Nephron progenitor cell (in vitro differentiated cells): ENCODE measurements at places on chromosomes 7 and 10.

DNA sequence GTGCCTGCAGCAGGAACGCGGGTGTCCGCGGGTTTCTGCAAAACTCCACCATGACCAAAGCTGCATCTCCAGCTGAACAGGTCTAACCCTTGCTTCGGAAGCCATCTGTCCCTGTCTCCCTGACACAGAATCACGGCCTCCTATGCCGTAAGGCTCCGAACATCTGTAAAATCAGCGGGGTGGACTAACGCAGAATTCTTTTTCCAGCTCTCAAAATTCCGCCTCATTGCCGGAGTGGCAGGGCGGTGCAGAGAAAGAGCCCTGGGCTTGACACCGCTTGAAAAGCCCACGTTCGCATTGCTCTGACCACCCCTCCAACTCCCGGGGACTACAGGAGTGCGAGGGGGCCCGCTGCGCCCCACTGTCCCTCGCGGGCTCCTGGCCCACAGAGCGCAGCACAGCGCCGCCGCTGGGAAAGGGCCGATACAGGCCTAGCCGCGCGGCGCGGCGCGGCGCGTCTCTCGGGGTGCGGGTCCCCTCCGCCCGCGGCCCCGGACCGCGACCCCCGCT lies 409 bp downstream of the DNMBP start:
- no peak for DNase-seq

DNA sequence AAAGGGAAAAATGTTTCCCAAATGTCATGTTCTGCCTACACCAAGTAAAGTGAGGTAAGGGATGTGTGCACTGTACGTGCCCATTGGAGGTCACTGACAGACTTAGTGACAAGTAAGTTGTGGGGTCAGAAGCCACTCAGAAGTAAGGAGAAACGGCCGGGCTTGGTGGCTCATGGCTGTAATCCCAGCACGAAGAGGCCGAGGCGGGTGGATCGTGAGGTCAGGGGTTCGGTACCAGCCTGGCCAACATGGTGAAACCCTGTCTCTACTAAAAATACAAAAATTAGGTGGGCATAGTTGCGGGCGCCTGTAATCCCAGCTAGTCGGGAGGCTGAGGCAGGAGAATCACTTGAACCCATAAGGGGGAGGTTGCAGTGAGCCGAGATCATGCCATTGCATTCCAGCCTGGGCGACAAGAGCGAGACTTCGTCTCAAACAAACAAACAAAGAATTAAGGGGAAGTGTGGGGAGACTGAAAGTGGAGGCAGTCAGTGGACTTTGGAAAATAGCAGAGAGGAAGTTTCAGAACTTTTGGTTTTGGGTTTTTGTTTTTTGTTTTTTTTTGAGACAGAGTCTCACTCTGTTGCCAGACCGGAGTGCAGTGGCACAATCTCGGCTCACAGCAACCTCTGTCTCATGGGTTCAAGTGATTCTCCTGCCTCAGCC lies 114.8 kb downstream of the WDFY4 start:
- no peak for DNase-seq

DNA sequence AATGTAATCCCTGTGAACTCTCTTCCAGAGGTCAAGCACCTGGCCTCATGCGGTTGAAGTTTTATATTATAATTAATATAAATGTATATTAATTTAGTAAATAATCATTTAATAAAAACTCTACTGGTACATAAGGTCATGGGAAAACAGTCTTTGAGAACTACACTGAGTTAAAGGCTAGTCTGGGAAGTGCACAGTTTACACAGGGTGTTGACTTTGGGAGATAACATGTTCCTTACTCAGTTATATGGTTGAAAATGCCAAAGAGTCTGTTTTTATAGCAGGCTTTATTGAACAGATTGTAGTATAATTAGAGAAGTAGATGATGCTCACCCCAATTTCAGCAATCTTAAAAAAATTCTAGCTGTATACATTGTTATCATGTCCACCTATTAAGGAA lies 735.9 kb downstream of the GATA3 start:
- no peak for DNase-seq

GRCh38 chr10:48523212-48523819 lies 81.6 kb downstream of the ARHGAP22 start:
- peak; percentile 50 for DNase-seq

DNA sequence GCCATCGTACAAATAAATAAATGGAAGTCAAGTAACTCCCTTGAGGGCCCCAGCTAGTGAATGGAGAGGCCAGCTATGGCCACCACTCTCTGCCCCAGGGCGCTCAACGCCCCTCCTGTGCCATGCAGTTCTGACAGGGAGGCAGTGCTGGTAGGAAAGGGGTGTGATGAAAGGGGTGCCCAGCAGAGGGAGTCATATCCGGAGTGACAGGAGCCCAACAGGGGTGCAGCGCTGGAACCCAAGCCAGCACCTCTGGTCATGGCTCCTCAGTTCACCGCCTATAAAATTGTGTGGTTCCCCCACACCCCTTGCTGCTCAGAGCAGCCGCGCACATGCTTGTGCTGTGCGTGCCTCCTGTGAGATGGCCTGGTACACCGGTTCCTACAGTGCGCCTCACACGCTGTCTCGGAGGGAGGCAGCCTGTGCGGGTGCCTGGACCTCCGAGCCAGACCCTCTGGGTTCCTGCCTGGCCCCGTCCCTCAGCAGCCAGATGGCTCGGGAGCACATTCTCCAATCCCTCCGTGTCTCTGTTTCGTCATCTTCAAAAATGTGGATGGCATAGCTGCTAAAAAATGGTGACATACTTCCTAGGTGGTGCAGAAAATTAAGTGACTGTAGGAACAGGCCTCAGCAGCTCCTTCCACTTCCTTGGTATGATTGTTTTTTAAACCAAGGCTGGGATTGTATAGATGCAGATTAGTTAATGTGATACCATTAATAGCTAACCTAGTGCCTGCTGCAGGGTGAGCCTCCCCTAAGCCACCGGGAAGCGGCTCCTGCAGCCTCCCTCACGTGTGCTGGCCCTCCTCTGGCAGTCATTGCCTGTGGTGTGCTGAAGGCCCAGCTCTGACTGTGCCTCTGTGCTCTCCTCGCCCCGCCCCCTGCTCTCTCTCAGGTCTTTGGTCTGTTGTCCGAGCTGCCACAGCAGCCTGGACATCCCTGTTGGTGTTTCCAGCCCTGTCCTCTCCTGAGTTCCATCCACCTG lies 125.8 kb downstream of the EGFR start:
- peak; percentile 27 for DNase-seq

DNA sequence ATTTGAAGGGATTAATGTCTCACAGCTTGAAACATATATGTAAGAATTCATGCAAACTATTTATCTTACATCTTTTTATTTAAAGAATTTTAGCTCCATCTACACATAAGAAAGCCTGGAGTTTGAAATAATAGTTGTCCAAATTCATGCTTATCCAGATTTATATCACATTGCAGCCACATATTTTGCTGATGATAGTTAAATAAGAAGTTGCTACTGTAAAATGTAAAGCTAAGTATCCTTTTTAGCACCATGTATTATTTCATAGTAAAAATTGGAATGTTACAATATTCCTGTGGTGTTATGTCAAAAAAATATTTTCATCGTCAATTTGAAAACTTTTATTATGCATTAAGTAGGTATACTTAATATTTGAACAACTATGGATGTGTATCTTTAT lies 27.3 kb upstream of the UMAD1 start:
- DNase-seq = no peak

DNA sequence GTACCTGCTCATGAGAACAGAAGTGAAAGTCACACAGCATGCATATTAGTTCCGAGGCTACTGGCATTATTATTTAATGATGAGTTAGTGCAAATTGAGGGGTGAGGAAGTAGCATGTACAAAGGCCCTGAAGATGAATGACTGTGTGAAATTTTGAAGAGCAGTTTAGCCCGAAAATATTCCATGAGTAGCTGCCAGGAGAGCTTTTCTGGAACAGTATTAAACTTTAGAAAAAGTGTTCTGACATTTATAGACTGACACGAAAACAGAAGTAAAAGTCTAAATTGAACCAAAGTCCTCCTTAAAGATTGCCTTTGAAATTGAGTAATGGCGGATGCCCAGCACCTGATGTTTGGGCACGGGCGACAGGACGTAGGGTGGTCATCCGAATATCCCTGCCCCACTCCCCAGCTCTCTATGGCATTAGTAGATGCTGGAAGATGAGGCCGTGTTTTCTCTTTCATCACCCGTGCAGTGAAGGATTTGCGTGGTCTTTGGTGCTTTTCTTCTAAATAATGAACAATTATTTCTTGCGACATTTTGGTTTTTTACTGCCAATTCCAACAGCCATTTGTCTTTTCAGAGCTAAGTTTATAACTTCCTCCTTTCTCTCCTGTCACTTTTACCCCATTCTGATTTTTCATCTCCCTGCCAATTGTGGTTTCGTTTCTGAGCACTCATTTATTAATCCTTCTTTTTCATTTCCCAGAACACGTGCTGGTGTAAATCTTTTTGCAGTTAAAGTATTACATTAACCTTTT lies 192.6 kb downstream of the MGMT start:
- DNase-seq = no peak

DNA sequence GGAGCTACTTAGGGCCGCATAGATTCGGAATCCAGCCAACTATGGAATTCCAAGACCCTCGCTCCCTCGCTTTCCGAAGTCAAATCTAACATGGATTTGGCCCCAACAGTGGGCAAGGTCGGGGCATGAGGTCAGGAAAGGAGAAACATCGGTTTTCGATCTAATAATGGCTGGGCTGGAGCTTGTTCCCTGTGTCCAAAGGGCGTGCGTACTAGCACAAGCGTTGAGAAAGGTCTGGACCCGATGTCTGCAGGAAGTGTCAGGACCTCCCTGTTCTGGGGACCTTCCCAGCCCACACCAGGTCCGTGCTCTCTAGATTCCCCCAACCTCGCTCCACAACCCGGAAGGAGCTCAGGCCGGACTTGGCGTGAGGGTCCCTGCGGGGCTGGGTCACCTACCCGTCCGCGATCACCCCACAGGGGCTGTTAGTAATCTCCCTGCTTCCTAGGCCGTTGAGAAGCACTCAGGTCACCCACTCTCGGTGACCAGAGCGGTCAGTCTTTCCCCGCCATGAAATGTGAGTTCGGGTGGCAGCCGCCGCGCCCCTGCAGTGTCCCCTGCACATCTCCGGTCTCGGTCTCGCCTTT lies 4.8 kb downstream of the FEZF1 start:
- no peak for DNase-seq

DNA sequence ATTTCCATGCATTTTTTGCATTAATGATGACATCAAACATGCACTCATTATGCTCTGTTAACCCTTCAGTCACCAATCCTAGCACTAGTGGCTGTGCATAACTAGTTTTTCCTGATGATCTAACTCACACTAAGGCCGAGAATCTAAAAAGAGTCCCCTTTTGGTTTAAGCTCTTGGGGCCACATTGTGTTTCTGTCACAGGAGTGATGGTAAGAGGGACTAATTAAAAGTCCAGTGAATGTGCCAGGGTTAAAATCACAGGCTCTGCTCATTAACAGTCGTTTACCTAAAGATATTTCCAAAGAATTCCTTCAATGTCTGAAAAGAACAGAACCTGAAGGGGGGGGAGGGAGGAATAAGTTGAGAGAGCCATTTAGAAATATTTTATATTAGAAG lies 359.0 kb upstream of the ANKRD30A start:
- no peak for DNase-seq

- no peak for DNase-seq
These were observed 139.0 kb upstream of the MKLN1 start for GRCh38 chr7:131188367-131189339.

DNA sequence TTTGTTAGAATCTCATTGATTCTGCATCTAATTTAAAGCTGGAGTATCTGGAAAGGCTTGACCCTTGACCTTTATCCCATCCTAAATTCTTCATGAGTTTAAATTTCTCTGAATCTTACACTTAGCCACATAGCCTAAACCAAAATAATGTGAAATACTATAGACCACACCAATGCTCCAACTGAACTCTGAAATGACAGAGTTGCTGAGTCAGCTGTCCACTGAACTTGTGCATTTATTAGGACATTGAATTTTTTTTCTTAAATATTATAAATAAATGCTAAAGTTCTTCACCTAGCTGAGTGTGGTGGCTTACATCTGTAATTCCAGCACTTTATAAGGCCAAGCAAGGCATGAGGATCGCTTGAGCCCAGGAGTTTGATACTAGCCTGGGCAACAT lies 390.9 kb upstream of the PFKP start:
- DNase-seq = no peak

GRCh38 chr10:78740976-78741915 lies 327.5 kb upstream of the ZMIZ1 start:
- no peak for DNase-seq

- no peak for DNase-seq
These were observed 41.7 kb downstream of the PPP1R3C start for GRCh38 chr10:91590904-91591796.
